ENCODE measurements at places on chromosomes 4 and X.

DNA sequence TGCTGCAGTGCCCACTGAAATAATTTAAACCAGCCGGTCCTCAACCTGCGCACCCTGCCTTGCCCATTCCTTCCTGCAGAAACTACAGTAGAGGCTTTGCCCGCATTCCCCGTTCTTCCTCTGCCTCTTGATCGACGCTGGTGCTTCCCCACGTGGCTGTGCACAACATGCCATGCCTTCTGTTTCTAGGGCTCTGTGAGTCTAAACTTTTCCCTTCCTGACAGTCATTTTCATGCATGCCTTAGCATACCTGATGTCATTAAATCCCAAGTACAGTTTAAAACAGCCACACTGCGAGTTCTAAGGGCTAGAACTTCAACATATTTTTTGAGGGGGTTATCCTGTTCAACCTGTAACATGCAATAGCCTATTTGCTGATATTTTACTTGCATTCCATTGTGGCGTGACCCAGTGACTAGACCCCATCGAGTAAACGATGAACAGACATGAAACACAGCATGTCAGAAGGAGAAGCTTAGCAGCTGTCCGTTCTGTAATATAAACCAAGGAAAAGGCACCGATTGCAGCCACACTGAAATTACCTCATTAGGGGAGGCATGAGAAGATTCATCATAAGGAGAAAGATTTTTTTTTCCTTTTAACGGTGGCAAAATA is 232.5 kb downstream of the ARHGAP10 start:
- DNase-seq, result no peak

GRCh38 chr4:186918466-186918865 is 194.8 kb upstream of the FAT1 start:
- DNase-seq, result no peak

DNA sequence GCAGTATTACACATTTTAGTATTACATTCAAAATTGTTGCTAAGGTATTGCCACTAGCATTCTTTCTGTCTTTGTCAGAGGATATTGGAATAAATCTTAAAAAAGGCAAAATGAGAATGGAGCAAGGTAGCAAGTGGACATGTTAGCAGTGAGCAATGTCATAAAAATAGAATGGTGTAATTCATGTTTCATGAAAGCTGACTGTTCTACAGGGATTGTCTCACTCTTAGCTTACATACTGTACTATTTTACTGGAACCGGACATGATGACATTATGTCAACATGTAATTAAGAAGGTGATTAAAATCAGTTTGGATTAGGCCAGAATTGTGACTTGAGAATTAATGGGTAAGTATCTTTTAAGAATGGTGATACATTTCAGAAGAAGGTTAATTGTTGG is 1086.2 kb downstream of the STIM2 start:
- DNase-seq, result no peak

DNA sequence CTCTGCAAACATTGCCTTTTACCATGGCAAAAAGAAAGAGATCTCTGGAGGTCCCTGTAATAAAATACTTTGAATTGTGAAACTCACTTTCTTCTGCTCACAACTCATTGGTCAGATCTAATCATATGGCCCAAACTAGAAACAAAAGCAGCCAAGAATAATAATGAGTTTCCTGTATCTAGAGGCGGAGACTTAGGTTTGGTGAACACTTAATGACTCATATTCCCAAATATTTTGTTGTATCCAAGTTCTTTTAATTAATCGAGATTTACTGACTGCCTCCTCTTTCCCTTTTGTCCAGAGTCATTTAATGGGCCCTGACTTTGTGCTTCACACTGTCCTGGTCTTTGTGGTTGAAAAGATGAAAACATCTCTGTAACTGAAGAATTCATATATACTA is 190.6 kb downstream of the CCSER1 start:
- peak; percentile 93 for DNase-seq
